ENCODE measurements at places on chromosomes 7 and 10.

- no peak for DNase-seq
Measured at GRCh38 chr7:68980011-68980410, 618.3 kb upstream of the AUTS2 start.

DNA sequence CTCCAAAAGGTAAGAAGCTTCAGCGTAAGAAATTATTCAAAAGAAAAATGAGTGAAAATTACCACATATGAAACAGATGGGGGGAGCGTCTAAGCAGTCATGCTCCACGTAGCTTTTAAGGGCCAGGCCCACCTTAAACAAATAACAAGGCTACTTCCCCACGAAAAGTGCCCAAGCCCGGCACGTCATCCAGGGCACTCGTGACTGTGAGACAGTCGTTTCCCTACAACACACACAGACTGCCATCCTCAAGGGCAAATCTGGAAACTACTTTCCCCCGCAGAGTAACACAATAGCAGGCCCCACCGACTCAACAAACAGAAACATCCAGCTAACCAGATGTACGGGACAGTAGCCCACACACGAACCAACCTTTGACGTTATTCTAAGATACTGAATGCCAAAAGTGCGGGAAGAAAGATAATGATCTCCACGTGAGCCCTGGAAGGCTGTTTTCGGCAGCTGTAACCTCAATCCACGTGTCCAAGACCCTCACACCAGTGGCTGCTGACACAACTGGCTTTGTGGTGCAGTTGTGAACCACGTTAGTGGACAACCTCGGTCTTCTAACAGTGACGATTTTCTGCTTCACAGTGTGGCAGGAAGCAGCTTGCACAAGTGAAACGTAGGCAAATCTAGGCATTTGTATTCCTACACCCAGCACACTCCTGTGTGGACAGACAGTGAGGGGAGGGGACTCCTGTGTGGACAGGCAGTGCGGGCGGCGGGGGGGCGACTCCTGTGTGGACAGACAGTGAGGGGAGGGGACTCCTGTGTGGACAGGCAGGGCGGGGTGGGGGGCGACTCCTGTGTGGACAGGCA is 251.7 kb downstream of the ZMYND11 start:
- DNase-seq, result no peak

DNA sequence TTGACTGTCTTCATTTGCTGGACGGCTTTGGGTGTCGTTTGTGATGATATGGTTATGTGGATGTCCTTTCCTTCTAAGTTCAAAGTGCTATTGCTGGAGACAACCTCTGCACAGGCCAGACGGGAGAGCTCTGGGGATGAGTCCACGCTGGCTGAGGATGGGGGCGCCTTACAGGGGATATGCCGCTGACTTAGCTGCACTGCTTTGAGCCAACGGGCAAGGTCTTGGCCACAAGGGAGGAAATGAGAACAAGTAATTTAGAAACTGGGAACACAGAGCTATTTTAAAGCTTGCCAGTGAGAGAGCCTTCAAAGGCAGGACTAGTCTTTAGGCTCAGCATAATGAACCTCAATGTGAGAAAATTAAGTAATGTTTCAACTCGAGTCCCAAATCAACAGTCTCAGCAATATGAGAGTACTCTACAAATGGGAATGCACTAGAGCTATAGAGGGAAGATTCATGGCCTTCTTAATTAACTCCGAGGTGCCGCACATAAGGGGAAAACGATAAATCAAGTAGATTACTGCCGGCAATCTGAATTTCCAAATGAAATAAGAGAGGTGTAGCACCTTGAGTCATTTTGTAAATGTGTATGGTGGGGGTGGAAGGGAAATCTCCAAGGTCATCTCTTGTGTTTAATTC is 209.3 kb downstream of the JAZF1 start:
- no peak for DNase-seq

DNA sequence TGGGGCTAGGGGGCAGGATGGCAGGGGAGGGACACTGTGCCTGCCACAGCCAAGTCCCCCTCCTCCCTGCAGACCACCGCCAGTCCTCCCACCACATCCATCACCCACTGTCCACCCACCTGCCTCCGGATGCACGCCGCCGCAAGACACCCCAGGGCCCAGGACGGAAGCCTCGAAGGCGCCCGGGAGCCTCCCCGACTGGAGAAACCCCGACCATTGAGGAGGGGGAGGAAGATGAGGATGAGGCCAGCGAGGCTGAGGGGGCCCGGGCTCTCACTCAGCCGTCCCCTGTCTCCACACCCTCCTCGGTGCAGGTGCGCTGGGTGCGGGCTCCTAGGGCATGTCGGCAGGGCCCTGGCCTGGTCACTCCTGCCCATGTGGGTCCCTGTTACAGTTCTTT is 5.1 kb downstream of the SLC4A2 start:
- no peak for DNase-seq

DNA sequence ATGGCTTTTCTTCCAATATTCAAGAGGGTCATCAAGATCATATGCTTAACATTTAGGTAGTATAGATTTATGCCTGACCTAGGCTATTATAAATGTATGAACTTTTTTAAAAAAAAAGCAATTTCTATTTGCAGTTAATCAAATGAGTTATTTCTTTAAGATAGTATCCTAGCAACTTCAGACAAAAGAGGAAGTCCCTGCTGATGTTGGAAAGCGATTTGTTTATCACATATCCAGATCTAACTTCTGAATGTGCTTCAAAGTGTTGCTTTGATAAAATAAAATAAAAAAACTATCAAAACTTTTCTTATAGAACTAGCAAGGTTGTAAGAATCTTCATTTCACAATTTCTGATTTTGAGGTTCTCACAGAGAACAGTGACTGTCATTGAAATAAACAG is 401.9 kb upstream of the PHF14 start:
- DNase-seq, result no peak

GRCh38 chr7:39433550-39433949 is 132.7 kb upstream of the YAE1 start:
- DNase-seq, result no peak

- DNase-seq, result no peak
Measured at GRCh38 chr10:76119036-76119435, 687.6 kb downstream of the LRMDA start.

- no peak for DNase-seq
Measured at GRCh38 chr7:138008019-138008587, 6.2 kb upstream of the CREB3L2 start.

GRCh38 chr7:135160098-135160857 is 10.2 kb downstream of the CYREN start:
- DNase-seq, result no peak

All from NCI-H2081 treated with DMSO at 0.1 percent for 48 hours (cell line).